A549 treated with DMSO at 1 μM for 4 hours (cell line): ENCODE measurements at places on chromosomes 1 and 21. TPM values are rescaled to one million over a fixed set of nuclear protein-coding genes. Genes with fewer than 3 reads are reported as not detected.

The RO60 gene
- 24.7 to 35.3 TPM (median 32.1 TPM) in 5 replicates for total RNA-seq

The KRTAP13-2 gene
- not detected in 5 replicates for total RNA-seq

The LCA5L gene
- total RNA-seq, result 1.3 to 1.8 TPM (median 1.4 TPM) in 5 replicates

The OR10J1 gene
- total RNA-seq, result not detected in 5 replicates

The DISP3 gene
- total RNA-seq, result 0.18 to 0.24 TPM (median 0.21 TPM) in 5 replicates

The OR2T33 gene
- not detected in 5 replicates for total RNA-seq

The ANKRD65 gene
- total RNA-seq, result 0.07 to 0.09 TPM in 2 of 5 replicates, not detected in the others

The CYP4A22 gene
- total RNA-seq, result not detected in 5 replicates

The SPSB1 gene
- total RNA-seq, result 27.5 to 33.4 TPM (median 28.6 TPM) in 5 replicates

The FCRL4 gene
- not detected in 5 replicates for total RNA-seq

The JTB gene
- total RNA-seq, result 109 to 159 TPM (median 148 TPM) in 5 replicates

The ACTL8 gene
- 1.7 to 2.0 TPM (median 1.8 TPM) in 5 replicates for total RNA-seq

The TP73 gene
- 0.37 to 0.63 TPM (median 0.58 TPM) in 5 replicates for total RNA-seq

The UTS2 gene
- 0.73 TPM in 1 of 5 replicates, not detected in the others for total RNA-seq

The LRP8 gene
- 43.8 to 54.8 TPM (median 52.5 TPM) in 5 replicates for total RNA-seq

The LCE6A gene
- not detected in 5 replicates for total RNA-seq

The DMBX1 gene
- 0.67 to 1.3 TPM (median 1.1 TPM) in 5 replicates for total RNA-seq

The ANKRD45 gene
- 0.06 to 0.17 TPM (median 0.16 TPM) in 4 of 5 replicates, not detected in the other for total RNA-seq

The GJC2 gene
- 0.28 to 0.42 TPM (median 0.39 TPM) in 5 replicates for total RNA-seq

The OR14K1 gene
- total RNA-seq, result not detected in 5 replicates

The C8B gene
- total RNA-seq, result not detected in 5 replicates

The SLC2A5 gene
- 0.07 to 0.21 TPM (median 0.17 TPM) in 5 replicates for total RNA-seq

The GPR161 gene
- total RNA-seq, result 9.2 to 15.6 TPM (median 12.6 TPM) in 5 replicates

The PIGC gene
- 34.5 to 39.8 TPM (median 38.4 TPM) in 5 replicates for total RNA-seq

The SPRR2E gene
- total RNA-seq, result not detected in 5 replicates

The FCAMR gene
- 0.08 TPM in 1 of 5 replicates, not detected in the others for total RNA-seq

The ANGPTL1 gene
- not detected in 5 replicates for total RNA-seq

The NAV1 gene
- total RNA-seq, result 8.0 to 16.4 TPM (median 11.6 TPM) in 5 replicates

The VHLL gene
- not detected in 5 replicates for total RNA-seq

The TNNI3K gene
- not detected in 5 replicates for total RNA-seq

The COL9A2 gene
- 0.14 to 0.49 TPM (median 0.19 TPM) in 5 replicates for total RNA-seq

The NID1 gene
- 5.2 to 8.9 TPM (median 8.2 TPM) in 5 replicates for total RNA-seq

The VASH2 gene
- total RNA-seq, result 3.6 to 4.8 TPM (median 4.5 TPM) in 5 replicates

The KRTAP7-1 gene
- total RNA-seq, result not detected in 5 replicates

The BATF3 gene
- 20.1 to 31.4 TPM (median 29.6 TPM) in 5 replicates for total RNA-seq

The C1orf159 gene
- total RNA-seq, result 11.5 to 16.4 TPM (median 12.5 TPM) in 5 replicates

The CD160 gene
- total RNA-seq, result not detected in 5 replicates

The LCE3D gene
- total RNA-seq, result 0.69 to 1.3 TPM (median 0.88 TPM) in 5 replicates

The PBX1 gene
- total RNA-seq, result 21.0 to 32.8 TPM (median 29.1 TPM) in 5 replicates

The GSTM1 gene
- not detected in 5 replicates for total RNA-seq
